Activated naive CD8-positive, alpha-beta T cell treated with anti-CD3 and anti-CD28 coated beads for 36 hours (primary cell): ENCODE measurements at places on chromosomes 5 and 9. TPM values are rescaled to one million over a fixed set of nuclear protein-coding genes. Genes with fewer than 3 reads are reported as not detected.

GRCh38 chr5:130955041-130955440, 210.0 kb downstream of the HINT1 start:
- no peak for DNase-seq

- DNase-seq: no peak
Measured at GRCh38 chr9:98804083-98804482, 3.4 kb upstream of the GALNT12 start.

DNA sequence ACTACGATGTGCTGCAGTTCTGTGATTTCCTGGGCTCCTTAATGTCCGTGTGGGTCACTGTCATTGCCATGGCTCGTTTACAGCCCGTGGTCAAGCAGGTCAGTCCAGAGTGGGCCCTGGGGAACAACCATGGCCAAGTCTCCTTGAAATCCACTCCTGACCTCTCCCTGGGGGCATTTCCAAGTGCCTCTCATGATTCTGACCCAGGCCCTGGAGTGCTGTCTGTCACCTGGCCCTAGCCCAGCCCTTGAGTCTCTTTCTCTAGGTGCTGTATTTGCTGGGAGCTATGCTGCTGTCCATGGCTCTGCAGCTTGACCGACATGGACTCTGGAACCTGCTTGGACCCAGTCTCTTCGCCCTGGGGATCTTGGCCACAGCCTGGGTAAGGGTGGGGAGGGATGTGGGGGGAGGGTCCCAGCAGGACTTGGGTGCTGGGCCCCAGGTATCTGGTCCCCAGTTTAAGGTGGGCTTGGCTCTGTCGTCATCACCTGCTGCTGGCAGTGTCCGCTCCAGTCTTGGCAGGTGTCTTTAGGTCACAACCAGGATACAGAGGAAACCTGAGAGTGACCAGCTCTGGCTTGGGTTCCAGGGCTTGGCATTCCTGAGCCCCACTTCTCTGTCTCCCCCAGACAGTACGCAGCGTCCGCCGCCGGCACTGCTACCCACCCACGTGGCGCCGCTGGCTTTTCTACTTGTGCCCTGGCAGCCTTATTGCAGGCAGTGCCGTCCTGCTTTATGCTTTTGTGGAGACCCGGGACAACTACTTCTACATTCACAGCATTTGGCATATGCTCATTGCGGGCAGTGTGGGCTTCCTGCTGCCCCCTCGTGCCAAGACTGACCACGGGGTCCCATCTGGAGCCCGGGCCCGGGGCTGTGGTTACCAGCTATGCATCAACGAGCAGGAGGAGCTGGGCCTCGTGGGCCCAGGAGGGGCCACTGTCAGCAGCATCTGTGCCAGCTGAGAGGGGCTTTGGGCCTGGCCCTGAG, 17.0 kb downstream of the OR13J1 start:
- no peak for DNase-seq

- DNase-seq: no peak
Measured at GRCh38 chr9:115944166-115944948, 209.2 kb upstream of the PAPPA start.

DNA sequence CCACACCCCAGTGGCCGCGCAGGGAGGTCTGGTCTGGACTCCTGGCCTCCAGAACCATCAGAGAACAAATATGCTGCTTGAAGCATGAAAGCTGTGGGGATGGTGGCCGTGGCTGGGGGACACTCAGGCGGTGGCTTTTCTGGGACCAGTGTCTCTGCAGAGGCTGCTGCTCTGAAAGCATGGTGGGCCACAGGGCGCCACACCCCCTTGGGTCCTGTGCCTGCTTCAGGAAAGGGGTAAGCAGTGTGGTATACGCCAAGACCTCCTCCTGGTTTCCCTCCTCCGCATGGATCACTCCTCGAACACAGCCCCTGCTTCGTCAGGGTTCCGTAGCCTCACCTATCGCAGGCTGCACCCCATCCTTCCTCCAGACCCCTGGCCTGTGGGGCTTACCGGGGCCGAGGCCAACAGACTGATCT, 19.7 kb upstream of the TERT start:
- no peak for DNase-seq

- no peak for DNase-seq
Measured at GRCh38 chr5:137624786-137625349, 111.0 kb downstream of the KLHL3 start.

GRCh38 chr5:77413049-77413448, 79.1 kb downstream of the WDR41 start:
- DNase-seq: no peak

- no peak for DNase-seq
Measured at GRCh38 chr9:119765632-119766175, 396.5 kb upstream of the BRINP1 start.

DNA sequence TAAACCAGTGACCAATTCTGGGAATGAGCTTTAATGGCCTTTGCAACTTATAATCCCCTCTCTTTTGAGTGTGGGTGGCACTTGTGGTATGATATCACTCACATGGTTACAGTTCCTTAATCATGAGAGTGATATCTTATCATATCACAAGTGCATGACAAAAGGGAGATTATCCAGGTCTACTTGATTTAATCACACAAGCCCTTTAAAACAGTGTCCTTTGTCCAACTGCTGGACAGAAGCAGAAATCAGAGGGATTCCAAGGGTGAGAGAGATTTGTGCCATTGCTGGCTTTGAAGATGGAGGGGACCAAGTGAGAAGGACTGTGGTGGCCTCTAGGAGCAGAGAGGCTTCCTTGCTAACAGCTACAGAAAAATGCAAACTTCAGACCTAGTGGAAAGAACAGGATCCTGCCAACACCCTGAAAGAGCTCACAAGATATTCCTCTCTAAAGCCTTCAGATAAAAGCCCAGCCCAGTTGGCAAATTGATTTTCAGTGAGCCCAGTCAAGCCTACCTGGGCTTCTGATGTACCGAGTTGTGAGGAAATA, 279.0 kb upstream of the TLE4 start:
- DNase-seq: no peak

GRCh38 chr9:72144756-72145492, 4.3 kb upstream of the GDA start:
- DNase-seq: no peak

DNA sequence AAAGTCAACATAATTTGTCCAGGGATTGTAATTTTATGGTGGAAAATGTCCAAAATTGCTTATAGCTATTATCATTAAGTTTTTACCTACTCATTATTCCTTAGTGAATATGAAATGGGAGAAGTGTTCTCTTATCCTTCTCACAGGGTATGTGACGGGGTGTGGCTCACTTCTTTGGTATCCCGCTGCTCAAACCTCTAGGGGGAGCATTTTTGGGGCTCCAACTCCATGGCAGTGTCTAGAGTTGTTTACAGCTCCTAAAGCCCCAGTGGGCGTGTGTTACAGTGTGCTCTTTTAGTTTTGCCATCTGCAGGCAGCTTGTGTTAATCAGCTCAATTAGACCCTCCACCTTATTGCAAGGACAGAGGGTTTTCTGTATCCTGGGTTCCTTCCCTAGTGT, 89.4 kb downstream of the CDKN2A start:
- no peak for DNase-seq

DNA sequence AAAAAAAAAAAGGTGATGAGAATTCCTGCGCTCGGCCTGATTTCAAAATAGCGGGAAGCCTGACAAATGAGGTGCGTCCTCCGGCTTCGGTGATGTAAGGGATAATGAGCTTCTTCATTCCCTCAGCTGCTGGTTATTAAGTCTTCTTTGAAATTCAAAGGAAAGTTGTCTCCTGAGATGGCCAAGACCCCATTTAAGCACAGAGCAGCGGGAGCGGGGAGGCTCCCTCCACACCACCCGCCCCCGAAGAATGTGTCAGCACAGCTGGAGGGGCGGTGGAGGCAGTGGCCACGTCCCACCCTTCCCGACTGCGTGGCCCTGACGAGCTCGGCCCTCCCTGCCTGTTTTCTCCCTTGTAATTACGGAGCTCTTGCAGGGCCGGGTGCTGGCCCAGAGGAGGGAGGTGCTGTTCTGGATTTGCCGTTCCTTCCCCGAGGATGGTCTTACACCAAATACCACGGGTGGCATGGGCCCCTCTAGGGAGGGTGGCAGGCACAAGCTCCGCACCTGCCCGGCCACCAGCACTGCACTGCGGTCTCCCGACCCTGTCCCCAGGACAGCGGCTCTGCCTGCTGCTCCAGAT, 31.0 kb downstream of the SLC9A3 start:
- DNase-seq: no peak

DNA sequence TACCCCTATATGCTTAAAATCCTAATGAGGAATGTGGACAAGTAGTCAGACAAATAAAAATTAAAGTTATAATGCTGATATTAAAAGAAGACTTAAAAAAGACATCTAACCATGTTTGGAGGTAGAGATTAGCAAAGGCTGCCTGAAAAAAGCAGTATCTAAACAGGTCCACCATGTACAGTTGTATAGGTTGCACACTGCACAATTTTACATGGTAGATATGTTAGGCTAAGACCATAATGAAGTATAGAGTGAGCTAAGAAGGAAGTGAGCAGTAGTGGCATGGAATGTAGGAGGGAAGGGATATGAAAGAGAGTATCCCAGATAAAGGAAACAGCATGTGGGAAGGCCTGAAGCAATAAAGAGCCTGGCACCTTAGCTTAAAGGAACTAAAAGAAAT, 51.1 kb downstream of the MAMDC2 start:
- no peak for DNase-seq

DNA sequence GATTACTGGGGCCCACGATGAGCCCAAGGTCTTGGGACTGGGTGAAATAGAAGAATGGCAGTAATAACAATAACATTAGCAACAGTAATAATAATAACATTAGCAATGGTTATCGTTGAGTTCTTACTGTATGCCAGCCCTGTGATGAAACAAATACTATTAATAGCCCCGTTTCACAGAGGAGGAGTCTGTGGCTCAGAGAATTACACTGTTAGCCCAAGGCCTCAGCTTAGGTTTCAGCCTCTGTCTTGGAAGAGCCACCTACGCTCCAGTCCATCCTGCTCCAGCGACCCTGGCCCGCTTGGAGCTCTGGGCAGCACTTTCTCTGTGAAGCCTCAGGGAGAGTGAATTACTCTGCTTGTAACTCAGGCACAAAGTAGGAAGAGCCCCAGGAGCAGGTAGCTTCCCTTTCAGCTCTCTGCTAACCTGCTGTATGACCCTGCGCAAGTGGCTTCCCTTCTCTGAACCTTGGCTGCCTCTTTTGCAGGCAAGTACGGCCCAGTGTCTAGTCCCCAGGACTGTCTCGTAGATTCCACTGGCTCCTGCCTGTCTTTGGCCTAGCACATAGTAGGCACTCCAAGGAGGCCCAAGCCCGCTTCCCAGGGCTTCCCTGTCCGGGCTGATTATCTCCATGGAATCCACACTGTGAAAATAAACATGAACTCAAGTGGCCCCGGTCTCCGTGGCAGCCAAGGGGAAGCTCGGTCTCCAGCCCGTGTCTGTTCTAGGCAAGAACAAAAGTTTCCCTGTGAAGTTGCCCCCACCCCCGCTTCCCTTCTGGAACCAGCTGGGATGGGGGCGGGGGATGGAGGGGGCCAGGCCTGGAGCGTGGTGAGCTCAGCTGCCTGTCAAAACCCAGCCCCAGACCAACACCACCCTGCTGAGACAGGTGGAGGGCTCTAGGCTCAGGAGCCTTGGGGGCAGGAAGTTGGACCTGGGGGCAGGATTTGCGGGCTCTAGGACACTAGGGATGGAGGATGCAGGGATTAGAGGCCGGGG, 26.2 kb upstream of the LMX1B start:
- no peak for DNase-seq

DNA sequence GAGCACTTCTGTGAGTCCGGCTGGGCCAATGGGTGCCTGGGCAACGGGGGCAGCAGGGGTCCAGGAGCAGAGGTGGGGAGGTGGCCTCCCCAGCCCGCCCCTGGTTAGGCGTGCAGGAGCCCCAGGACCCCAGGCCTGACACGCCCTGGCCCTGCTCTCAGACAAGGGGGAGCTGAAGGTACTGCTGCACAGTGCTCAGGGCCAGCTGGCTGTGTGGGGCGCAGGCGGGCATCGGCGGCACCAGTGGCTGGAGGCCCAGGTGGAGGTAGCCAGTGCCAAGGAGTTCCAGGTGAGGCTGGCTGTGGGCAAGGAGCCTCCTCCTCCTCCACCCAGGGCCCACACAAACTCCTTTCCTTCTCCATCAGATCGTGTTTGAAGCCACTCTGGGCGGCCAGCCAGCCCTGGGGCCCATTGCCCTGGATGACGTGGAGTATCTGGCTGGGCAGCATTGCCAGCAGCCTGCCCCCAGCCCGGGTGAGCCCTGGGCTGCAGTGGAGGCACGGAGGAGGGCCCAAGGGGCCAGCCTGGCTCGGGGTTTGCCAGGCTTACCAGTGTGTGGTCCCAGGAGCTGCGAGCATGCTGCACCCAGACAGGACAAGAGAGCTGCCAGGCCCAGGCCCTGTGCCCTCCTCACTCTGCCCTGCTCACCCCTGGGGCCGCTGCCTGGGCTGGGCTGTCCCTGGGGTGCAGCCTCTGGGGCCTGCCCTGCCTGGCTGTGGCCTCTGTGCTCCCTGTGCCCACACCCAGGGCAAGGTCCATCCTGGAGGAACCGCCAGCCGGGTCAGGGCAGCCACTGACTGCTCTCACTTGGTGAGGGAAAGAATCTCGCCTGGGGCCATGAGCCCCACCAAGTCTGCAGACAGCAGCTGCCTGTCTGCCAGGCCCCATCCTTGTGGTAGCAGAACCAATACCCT, 7.0 kb downstream of the MAMDC4 start:
- DNase-seq: no peak

DNA sequence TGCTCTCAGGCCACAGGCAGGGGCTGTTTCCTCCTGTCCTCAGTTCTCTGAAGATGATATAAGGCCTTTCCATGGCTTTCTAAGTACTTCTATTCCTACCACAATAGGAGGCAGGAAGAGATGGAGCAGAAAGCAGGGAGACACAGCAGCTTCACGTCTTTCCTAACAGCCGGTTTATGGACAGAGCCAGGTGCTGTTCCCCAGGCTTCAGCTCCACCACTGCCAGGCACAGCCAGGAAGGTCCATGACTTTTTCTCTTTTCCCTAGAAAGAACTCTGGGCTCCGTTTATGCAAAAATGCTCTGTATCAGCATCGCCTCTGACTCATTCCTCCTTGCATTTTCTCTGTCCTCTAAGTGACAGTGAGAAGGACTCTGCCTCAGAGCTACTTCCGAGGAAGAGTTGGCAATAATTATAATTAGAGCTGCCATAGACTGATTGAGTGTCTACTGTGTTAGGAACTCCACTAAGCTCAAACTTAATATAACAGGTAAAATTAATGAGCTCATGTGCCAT, 478.5 kb downstream of the RASEF start:
- DNase-seq: no peak

GRCh38 chr5:178533136-178533535, 57.1 kb downstream of the COL23A1 start:
- DNase-seq: no peak

DNA sequence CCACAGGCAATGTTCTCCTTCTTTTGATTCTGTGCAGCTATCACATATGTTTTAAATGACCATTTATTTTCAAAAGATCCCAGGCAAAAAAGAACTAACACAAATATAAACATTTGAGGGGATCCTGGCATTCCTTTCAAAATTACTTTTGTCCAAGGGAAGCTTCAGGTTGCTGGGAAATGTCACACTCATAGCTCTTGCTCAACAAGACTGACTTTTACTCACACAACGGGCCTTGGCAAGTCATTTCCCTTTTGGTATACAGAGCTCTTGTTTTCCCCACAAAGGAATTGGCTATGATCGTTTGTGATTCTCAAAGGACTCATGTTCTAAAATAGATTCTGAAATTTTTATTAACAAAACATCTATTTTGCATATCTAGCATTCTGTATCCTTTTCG, 4.5 kb upstream of the PALM2AKAP2 start:
- DNase-seq: no peak

- peak; percentile 75 for DNase-seq
Measured at GRCh38 chr9:127788337-127789011, 2.6 kb downstream of the CDK9 start.

The DDX4 gene
- total RNA-seq: not detected

The CREBRF gene
- 8.6 TPM for total RNA-seq

The IL9 gene
- total RNA-seq: not detected

The SV2C gene
- not detected for total RNA-seq

The C5orf15 gene
- total RNA-seq: 33.4 TPM

The COL27A1 gene
- 11.4 TPM for total RNA-seq

The FOCAD gene
- 27.2 TPM for total RNA-seq
